ENCODE measurements at places on chromosomes 7 and 10.

DNA sequence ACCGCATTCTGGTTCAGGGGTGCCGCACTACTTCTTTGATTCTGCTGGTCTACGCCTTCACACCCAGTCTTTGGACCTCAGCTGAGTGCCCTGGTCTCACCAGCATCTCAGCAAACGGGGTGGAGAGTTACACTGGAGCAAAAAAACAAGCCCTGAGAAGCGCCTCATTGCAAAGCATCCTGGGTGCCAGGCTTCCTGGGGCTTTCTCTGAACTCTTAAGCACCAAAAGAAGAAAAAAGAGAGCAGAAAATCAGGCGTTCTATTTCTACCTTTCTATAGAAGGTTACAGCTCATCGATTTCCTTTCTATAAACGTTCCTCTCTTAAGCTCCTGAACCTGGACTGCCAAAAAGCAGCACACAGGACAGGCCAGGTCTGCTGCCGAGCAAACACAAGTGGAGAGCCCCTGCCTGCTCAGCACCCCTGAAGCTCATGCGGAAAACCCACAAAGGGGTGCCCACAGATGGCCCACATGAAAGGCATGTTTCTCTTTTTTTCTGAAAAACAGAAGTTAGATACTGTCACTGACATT is 217.9 kb downstream of the SFMBT2 start:
- no peak for DNase-seq

- no peak for DNase-seq
Measured at GRCh38 chr10:88343761-88344484, 239.2 kb downstream of the RNLS start.

GRCh38 chr10:98901441-98902110 is 334.1 kb downstream of the HPSE2 start:
- no peak for DNase-seq

DNA sequence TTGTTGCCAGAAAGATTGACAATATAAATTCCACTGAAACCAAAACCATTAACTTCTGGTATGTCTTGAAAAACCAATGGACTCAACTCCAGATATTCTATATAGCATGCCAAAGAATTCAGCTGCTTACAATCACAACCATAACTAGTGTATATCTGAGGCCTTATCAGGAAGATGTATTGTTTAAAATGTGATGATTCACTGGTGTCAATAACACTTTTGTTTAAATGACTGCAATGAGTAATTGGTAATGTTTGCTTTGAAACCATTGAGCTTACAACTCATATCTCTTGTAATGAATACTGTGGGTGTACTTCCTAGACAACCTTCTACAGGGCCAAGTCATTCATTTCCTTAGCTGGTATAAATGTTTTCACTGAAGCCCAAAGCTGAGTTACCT is 727.9 kb upstream of the KCND2 start:
- peak; percentile 23 for DNase-seq

- no peak for DNase-seq
Measured at GRCh38 chr10:102598243-102598642, 46.0 kb upstream of the TRIM8 start.

GRCh38 chr10:127027786-127028185 is 122.6 kb downstream of the DOCK1 start:
- no peak for DNase-seq

GRCh38 chr7:75638594-75639070 is 100.1 kb downstream of the HIP1 start:
- DNase-seq, result peak; percentile 59

GRCh38 chr10:102425444-102425843 is 4.8 kb downstream of the FBXL15 start:
- no peak for DNase-seq

DNA sequence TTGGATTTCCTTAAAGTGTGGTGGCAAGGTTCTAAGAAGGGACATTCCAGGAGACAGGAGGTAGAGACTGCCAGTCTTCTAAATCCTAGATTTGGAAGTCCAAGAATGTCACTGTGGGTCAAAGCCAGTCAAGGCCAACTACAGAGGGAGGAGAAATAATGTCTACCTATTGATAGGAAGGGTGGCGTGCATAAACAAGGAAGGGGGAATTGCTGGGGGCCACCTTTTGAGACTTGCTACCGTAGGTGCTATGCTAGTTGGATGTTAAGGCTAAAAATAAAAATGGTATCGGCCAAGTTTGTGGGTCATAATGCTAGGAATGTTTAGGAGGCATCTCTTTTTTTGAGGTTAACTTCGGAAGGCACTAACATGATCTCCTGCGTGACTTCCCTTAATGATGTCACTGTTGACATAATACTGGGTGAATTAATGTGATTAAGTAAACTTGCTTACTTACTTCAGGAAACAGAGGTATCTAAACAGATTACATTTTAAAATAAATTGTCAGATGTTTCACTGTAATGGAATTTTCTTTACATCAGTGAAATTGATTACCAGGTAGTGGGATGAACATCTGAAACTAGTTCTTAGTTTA is 4.8 kb downstream of the BTRC start:
- DNase-seq, result peak; percentile 26

DNA sequence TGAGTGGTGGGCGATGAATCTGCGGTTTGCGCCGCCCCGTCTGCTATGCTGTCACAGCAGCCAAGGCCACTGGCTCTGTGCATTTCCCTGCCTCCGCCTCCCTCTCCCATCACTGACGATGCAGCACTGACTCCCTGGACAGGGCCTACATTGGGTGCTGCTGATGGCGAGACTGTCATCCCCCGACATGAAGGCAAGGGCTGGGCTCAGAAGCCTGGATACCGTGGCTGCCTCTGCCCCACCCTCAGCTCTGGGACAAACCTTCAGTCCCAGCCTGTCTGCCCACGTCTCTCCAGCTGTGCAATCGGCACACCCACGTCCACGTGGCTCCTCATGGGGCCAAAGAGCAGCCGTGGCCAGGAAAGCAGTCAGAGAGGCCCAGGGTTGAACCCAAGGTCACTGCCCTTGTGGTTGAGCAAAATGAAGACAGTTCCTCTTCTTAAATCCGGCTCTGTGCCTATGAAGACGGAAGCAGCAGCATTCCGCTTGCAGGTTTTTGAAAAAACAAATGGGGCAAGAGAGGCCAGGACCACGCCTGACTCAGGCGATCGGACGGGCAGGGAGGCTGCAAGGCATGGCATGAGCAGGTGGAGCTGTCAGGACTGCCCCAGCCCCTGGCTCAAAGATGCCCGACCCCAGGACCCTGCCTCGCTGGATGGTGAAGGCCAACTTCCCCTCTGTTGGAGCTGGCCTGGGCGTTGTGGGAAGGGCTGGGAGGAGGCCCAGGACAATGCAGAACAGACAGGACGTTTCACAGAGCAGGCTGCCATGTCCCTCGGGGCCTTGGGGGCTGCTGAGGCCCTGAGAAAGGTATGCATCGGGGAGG is 517.5 kb downstream of the DNAJB6 start:
- no peak for DNase-seq

DNA sequence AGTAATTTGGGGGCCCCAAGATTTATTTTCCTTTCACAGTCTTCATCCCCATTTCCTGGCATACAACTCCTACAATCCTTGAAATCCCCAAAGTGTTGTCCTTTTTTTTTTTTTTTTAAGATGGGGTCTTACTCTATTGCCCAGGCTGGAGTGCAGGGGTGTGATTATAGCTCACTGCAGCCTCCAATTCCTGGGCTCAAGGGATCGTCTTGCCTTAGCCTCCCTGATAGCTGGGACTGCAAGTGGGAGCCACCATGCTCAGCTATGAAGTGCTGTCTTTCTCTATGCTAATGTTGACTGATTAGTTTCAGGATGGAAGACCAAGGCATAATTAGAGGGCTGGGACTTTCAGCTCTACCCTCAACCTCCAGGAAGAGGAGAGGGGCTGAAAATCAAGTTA is 41.9 kb upstream of the KAT6B start:
- DNase-seq, result no peak

DNA sequence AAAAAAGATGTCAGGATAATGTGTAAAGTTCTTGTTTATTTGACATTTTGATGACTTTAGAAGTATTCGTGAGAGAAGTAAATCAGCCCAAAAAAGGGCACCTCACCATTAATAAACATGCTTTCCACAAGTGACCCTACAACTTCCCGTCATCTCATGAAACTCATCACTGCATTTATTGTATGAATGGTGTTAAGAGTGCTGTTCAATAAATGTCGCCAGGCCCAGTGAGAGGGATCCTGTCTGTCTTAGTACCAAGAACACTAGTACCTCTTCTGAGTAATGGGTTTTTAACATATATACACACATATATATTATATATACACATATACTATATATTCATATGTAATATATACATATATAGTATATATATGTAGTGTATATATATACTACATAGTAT is 61.9 kb downstream of the TMEM26 start:
- no peak for DNase-seq

All from cardiac muscle cell (in vitro differentiated cells and primary cell).